ENCODE measurements at places on chromosomes 2 and 18.

DNA sequence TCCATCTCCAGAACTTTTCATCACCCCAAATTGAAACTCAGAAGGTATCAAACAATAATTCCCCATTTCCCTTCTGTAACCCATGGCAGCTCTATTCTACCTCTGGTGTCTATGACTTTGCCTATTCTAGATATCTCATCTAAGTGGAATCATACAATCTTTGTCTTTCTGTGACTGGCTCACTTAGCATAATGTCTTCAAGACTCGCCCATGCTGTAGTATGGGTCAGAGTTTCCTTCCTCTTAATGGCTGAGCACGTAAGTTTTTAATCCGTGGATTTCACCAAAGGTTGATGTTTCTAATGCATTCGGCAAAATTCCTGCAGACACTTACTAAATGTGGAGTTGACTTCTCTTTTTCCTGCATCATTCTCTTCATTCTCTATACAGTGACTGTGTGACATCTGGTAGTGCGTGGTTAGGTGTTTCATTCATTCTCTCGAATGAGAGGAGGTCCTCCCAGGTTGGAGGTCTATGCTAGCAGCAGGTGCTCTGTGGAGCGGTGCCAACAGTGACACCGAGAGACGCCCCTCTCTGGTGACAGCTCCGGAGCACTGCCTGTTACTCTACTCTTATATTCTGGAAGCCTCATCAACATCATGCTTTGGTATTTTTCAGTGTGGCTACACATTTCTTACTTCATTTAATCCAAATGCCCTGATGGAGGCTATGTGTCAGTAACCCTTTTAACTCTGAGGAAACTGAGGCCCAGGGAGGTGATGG is 50.1 kb downstream of the ATOH8 start:
- DNase-seq = no peak

DNA sequence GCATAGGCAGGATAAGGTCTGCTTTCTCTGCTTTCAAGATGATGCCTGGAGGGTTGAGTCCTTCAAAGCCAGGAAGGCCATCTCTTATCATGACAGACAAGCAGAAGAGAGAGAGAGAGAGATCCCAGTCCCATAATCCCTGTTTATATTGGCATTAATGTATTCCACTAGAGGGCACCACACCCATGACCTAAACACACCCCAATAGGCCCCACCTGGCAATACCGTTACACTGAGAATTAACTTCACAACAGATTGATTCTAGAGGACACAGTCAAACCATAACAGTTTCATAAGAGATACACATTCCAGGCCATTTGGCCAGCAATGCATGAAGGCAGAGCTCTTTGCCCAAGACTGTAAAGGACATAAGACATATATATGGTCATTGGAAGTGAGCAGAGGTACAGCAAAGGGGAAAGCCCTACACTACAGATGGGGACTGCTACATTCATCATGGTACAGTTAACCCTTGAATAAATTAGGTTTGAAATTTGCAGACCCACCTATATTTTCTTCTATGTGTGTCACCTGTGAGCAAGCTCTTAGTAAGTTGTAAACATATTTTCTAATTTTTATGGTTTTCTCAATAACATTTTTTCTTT is 1516.1 kb downstream of the RPIA start:
- DNase-seq = peak; percentile 1

DNA sequence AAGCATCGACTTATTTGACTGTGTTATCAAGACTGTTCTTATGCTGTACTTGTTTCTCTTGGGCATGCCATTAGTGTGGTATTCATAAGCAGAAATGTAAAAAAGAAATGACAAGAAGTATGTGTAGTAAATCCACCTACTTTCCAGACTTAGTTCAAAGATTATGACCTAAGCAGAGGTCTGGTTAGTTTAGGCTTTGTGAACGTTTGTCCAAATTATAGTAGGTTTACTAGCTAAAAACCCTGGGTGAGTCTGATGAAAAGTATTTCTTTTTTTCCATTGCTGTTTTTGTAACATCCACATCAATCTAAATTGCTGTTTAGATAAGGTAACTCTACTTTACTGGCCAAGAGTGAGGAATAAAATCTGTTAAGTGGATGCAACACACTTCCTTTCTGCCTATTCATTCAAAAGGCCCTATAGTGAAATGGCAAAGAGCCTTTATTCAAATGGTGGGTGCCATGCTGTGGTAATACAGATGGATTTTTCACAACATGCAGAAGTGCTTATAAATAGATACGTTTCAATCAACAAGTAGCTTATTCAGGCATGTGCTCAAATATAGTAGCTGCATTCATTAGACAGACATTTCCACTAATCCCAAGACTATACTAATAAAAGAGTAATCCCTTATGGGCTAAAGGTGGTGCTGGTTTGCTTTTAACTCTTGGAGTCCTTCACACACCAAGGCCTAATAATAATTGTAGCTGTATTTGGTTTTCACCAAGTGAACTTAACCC is 122.5 kb upstream of the LTBP1 start:
- no peak for DNase-seq

DNA sequence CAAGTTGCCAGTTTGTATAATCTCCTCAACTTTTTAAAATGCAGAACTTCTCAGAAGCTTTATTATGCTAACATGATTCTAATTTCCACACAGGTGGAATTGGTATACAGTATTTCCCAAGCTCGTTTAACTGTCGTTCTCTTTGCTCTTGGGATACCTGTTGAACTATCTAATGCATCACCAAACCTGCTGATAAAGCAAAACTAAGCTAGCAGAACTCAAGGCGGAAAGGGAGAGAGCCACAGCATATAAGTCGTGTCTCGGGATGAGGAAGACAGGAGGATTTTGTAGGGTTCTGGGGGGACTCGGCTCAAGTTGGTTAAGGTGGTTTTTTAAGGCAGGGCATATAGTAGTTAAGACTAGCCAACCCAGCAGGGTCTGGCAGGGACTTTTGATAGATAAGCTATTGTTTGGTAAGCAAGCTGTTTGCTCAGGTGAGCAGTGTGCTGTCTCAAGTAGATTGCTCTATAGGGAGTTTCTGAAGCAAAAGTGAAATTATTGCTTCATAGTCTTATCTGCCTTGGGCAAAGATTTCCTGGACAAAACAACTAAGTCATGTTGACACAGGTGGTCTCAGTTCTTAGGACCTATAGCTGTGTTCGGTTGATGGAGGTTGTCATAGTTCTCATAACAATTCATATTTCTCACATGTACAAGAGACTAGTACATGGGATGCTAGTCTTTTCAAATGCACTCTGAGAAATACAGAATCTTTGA is 28.2 kb upstream of the CHRNA1 start:
- DNase-seq = no peak

GRCh38 chr2:154600927-154601494 is 97.5 kb upstream of the KCNJ3 start:
- no peak for DNase-seq

DNA sequence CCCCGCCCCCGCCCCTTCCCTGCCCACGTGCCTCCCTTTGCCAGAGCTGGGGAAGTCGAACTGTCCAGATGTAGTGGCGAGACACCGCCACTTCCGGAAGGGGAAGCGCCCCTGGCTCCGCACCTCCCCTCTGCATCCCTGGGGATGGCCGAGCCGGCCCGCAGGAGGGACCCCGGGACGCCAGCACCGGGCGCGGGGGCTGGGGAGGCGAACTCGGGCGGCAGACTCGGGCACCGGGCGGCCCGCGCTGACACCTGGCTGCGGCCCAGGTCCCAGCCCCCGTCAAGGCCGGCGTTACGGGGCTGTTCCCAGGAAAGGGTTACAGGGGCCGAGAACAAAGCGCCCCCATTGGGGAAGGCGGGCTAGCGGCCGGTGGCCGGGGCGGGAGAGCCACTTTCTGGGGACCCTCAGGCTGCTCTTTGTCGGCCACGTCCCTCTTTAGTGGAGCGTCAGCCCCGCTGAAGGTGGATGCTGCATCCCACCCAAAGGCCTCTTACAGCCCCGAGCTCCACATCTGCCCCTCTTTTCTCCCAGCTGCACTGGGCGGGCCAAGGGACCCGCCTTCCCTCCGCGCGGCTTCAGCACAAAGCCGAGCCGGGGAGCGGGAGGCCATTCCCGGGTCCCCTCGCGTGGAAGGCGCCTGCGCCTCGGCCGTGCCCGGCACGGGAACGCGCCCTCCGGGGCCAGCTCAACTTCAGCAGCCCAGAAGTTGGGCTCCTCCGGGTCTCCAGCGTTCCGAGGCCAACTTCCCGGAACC is 1.3 kb downstream of the SDC1 start:
- peak; percentile 21 for DNase-seq

GRCh38 chr2:69202327-69202726 is 184.7 kb downstream of the GFPT1 start:
- no peak for DNase-seq

- no peak for DNase-seq
Measured at GRCh38 chr2:128773641-128774319, 455.1 kb upstream of the HS6ST1 start.

DNA sequence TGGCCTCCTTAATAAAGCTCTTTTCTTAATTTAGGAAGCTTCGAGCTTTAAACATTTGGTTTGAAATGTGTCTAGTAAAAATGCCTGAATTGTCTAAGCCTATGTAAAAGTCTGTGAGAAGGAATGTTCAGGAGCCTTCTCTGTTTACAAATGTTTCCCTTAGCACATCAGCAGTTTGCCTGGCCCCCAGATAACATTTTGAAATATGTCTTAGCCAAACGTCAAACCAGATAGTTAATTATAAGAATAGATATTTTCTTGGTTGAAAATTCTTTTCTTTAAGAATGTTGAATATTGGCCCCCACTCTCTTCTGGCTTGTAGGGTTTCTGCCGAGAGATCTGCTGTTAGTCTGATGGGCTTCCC is 498.6 kb downstream of the CCDC85A start:
- DNase-seq = no peak

DNA sequence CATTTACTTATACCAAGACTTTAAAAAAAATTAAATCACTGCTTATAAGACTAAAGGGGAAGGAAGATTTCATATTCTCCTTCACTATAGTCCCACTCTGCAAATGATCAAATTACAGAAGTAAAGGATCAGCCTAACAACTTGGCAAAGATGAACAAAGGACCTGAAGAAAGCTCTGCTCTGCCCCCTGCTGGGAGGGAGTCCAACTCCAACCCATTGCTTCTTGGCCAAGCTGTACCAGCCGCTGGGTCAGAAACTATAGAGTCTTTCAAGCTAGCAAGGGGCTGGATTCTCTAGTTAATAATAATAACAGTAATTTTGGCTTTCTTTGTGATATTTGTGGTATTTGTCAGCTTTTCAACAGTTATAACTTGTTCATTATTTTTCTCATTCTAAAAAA is 927.0 kb upstream of the CRIM1 start:
- peak; percentile 24 for DNase-seq

DNA sequence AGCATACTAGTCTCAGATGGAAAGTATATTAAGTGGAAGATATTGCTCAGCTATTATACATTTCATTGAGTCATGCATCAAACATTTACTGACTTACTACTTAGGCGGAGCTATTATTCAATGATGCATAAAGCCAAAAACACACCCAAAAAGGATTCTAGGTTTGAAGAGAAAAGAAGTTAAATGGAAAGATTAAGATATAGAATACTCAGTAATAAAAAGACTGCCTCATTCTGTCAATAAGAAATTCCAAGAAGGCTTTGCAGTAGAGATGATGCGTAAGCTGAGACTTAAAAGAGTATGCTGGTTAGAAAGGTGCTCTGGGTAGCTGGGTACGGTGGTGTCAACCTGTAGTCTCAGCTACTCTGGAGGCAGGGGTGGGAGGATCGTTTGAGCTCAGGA is 27.6 kb downstream of the STK17B start:
- no peak for DNase-seq

GRCh38 chr2:23767876-23768621 is 158.9 kb downstream of the ATAD2B start:
- DNase-seq = no peak

Measured in LoVo (cell line).